Psoas muscle (tissue), 8 donors: ENCODE measurements at places on chromosomes 16 and 17. TPM values are rescaled to one million over a fixed set of nuclear protein-coding genes. Genes with fewer than 3 reads are reported as not detected.

- H3K27me3 ChIP-seq: no peaks in the 10 kb centered on the region
- peaks cover 49% of the 10 kb centered on the region for H3K4me1 ChIP-seq
- peak overlapping the region; percentile 9 for H3K4me3 ChIP-seq
- DNase-seq: peak; percentile 67
- H3K36me3 ChIP-seq: no peaks in the 10 kb centered on the region
- peak overlapping the region; percentile 73 for H3K27ac ChIP-seq
Measured at GRCh38 chr16:102060-102855, 24.2 kb downstream of the MPG start.

Gene CNGB1
- total RNA-seq: not detected

DNA sequence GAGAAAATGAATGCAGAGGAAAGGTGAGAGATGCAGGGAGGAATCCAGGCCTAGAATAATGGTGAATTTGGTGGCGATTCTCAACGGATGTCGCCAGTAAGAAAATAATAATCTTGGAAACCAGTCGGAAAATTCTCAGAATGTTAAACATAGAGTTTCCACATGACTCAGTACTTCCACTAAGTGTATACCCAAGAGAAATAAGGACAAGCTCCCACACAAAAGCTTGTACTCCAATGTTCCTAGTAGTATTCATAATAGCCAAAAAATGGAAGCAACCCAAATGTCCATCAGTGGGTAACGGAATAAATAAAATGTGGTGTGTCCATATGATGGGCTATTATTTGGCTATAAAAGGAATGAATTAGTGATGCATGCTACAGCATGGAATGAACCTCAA is 19.4 kb upstream of the ENGASE start:
- H3K27ac ChIP-seq: no peak overlapping the region
- no peak overlapping the region for H3K4me3 ChIP-seq
- DNase-seq: no peak
- no peaks in the 10 kb centered on the region for H3K36me3 ChIP-seq
- no peaks in the 10 kb centered on the region for H3K27me3 ChIP-seq
- no peaks in the 10 kb centered on the region for H3K4me1 ChIP-seq

Gene GPR139
- total RNA-seq: not detected

DNA sequence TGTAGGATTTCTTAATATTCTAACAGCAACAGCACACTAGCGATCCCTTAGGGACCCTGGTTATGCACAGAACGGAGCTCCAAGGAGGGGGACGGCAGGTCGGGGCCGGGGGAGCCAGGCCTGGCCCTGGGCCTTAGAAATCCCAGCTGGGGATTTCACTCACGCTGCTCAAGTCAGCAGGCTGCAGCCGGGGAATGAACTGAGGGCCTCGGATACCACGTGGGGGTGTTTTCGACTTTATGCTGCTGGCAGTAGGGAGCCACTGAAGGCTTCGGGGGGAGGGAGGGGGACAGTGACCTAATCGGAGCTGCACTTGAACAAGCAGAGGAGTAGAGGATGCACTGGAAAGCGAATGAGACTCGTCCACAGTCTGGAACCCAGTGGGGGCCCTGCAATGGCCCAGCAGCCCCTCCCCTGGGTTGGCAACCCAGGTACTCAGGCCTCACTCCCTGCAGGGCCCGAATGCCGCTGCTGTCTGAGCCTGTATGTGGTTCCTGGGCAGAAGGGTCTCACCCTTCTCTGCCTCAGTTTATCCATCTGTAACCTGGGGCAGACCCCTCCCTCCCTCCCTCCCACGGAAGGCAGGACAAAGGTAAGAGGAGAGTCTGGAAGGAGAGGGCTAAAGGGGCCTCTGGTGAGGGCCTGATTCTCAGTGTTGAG is 53.7 kb downstream of the RPH3AL start:
- H3K4me1 ChIP-seq: peaks cover 4% of the 10 kb centered on the region
- H3K36me3 ChIP-seq: no peaks in the 10 kb centered on the region
- H3K4me3 ChIP-seq: no peak overlapping the region
- peak; percentile 86 for DNase-seq

DNA sequence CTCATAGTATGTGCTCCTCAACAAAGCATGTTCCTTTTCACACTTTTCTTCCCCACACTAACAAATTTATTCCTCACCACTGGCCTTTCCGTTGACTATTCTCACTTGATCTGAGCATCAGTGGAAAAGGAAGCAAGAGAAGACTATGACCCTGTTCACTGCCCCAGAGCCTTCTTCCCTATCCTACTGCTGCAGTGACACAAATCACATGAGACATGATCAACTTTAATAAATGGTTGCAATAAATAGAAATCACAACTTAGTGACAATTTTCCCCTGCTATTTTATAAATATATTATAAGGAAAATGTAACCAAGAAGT is 438.7 kb upstream of the SOX9 start:
- H3K4me1 ChIP-seq: no peaks in the 10 kb centered on the region
- no peaks in the 10 kb centered on the region for H3K36me3 ChIP-seq
- no peak overlapping the region for H3K4me3 ChIP-seq
- H3K27ac ChIP-seq: no peak overlapping the region

Gene CDH8
- total RNA-seq: 0.58 TPM

DNA sequence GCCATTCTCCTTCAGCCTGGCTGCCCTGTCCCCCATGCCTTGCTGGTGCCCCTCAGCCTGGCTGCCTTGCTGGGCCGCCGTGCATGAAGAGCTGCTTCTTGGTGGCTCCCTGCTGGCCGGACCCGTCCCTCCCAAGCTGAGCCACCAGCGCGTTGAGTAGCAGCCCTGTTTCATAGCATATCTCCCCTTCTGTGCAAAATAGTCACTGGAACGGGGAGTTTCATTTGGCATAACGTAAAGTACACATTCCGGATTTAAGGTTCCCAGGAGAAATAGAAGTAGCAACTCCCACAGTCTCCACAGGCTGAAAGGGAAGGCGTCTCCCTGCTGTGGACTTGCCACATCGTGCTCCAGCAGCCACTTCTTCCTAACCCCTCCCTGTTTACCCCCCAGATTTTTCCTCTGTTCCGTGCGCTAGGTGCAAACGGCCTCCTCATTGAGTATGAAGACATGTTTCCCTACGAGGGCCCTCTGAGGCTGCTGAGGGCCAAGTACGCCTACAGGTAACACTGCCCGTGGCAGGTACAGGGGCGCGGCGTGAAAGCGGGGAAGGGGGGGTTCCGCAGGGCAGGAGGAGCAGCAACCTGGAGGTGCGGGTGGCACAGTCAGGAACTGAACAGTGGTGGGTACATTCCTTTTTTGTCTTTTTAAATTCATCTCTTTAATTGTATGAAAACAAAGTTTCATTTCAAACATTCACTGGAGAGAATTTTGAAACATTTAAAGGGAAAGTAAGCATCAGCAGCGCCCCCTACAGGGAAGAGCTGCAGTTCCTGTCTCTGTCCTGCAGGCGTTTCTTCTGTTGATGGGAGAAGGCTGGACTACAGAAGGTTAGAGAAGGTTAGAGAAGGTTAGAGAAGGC is 5.8 kb upstream of the OGFOD3 start:
- H3K27ac ChIP-seq: no peak overlapping the region
- H3K4me1 ChIP-seq: peaks cover 4% of the 10 kb centered on the region
- H3K4me3 ChIP-seq: no peak overlapping the region
- H3K36me3 ChIP-seq: peaks cover 41% of the 10 kb centered on the region
- H3K27me3 ChIP-seq: no peaks in the 10 kb centered on the region

DNA sequence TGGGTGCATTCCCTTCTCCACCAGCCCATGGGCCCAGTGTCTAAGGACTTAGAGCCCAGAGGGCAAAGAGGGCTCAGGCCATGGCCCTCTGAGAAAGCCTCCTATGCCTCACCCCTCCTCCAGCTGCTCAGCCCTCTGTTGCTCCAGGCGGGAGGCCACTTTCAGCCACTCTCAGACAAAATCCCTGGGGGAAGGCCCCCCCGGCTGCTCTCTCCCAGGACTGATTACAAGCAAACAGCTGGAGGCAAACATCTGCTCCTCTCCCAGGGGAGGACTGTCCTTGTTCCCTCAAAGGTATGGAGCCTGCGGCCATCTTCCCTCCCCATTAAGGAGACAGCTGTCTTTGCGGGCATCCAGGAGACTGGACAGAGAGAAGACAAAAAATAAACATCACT is 54.9 kb upstream of the DLX4 start:
- no peak overlapping the region for H3K27ac ChIP-seq
- no peaks in the 10 kb centered on the region for H3K4me1 ChIP-seq
- no peak for DNase-seq
- no peaks in the 10 kb centered on the region for H3K36me3 ChIP-seq

DNA sequence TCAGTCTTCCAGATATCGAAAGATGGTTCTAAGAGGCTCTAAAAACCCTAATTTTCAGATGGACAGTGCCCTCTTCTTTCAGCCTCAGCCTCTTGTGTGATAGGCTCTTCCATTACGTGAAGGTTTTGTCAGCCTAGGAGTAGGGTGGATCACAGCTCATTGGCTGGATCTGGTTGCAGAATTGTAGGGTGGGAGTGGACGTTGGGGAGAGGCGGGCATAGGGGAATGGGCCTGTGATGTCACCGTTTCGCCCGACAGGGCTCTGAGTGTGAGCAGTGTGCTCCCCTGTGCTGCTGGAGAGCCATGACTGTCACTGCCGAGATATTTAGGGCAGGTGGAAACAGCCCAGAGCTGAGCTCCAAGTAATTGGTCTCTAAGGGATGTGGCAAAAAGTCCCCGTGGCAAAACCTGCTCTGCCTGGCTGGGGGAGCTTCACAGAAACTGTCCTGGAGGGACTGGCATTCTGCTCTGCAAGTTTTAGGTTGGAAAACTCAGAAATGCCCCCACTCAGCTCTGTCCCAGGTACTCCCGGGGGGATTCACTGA is 6.2 kb upstream of the WFIKKN1 start:
- DNase-seq: no peak
- peaks cover 11% of the 10 kb centered on the region for H3K4me1 ChIP-seq
- no peak overlapping the region for H3K4me3 ChIP-seq
- H3K36me3 ChIP-seq: no peaks in the 10 kb centered on the region

- no peaks in the 10 kb centered on the region for H3K4me1 ChIP-seq
- no peak for DNase-seq
- no peak overlapping the region for H3K27ac ChIP-seq
- H3K36me3 ChIP-seq: no peaks in the 10 kb centered on the region
- no peak overlapping the region for H3K4me3 ChIP-seq
- no peaks in the 10 kb centered on the region for H3K27me3 ChIP-seq
Measured at GRCh38 chr16:27304881-27305745, 8.7 kb upstream of the IL4R start.

DNA sequence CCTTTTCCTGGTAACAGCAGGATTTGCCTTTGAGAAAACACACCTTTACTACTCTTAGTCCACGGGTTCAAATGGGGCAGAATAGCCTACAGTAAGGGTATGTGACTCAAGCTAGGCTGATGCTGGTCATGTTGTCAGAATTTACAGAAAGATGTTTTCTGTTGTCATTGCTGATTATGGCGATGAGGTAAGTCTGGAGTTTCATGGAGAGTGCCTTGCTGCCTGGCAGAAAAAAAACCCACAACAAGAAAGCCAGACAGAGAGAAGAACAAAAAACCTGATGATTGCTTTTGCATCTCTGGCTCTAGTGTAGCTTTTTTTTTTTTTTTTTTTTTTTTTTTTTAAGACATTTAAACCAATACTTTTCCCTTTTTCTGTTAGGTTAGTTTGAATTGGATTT is 47.9 kb downstream of the SLC6A4 start:
- H3K4me1 ChIP-seq: no peaks in the 10 kb centered on the region
- no peak for DNase-seq
- no peaks in the 10 kb centered on the region for H3K27me3 ChIP-seq
- H3K4me3 ChIP-seq: no peak overlapping the region

- H3K4me1 ChIP-seq: no peaks in the 10 kb centered on the region
- no peak overlapping the region for H3K4me3 ChIP-seq
- no peak overlapping the region for H3K27ac ChIP-seq
- no peaks in the 10 kb centered on the region for H3K36me3 ChIP-seq
Measured at GRCh38 chr16:13081825-13082331, 180.5 kb downstream of the SHISA9 start.

Gene CHAD
- not detected for total RNA-seq

Gene UNC45B
- total RNA-seq: 395 TPM

- DNase-seq: no peak
- H3K4me1 ChIP-seq: peaks cover 45% of the 10 kb centered on the region
- H3K4me3 ChIP-seq: no peak overlapping the region
Measured at GRCh38 chr17:1720856-1721386, 3.6 kb upstream of the WDR81 start.

Gene PABPN1L
- total RNA-seq: not detected

Gene C16orf86
- total RNA-seq: 5.1 TPM

- peak overlapping the region; percentile 100 for H3K4me3 ChIP-seq
- no peaks in the 10 kb centered on the region for H3K27me3 ChIP-seq
- H3K27ac ChIP-seq: no peak overlapping the region
- DNase-seq: no peak
Measured at GRCh38 chr17:78252701-78253635, 21.5 kb downstream of the TMEM235 start.

- no peak for DNase-seq
- no peaks in the 10 kb centered on the region for H3K36me3 ChIP-seq
- H3K27ac ChIP-seq: no peak overlapping the region
- no peaks in the 10 kb centered on the region for H3K27me3 ChIP-seq
Measured at GRCh38 chr17:66725956-66726355, 109.0 kb upstream of the CACNG5 start.

DNA sequence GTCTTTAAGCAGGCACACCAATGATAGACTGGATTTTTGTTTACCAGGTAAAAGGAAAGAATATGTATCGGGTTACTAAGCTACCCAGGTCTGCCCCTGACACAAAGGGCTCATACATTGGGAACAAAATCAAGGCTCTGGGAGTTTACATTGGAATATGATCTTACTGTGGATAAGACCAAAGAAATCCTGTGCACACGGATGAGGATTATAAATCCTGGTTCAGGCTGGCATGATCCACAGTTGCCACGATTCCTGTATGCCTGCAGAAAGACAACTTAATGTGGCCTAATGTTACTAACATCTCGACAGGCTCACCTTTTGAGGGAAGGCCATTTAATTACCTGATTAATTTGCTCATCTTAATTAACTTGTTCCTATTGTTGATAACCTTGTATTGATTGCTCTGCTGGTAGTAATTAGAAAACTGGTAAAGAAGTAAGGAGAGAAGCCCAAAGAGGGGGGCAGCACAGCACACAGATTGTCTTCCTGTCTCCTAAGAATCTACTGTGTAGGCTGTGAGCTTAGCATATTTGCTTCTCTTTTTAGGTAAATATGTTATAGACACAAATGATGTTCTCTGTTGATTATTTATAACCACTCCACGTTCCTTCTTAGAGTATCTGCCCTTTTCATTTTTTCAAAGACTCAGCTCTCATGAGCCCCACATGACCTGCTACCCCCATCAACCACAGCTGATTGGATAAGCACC is 51.0 kb upstream of the TOX3 start:
- H3K27ac ChIP-seq: no peak overlapping the region
- H3K27me3 ChIP-seq: no peaks in the 10 kb centered on the region
- no peak for DNase-seq
- H3K36me3 ChIP-seq: no peaks in the 10 kb centered on the region

Gene DOC2B
- 3.0 TPM for total RNA-seq

Gene SLC25A19
- 41.7 TPM for total RNA-seq

- no peak overlapping the region for H3K27ac ChIP-seq
- DNase-seq: no peak
- H3K4me3 ChIP-seq: no peak overlapping the region
- H3K4me1 ChIP-seq: no peaks in the 10 kb centered on the region
- H3K36me3 ChIP-seq: no peaks in the 10 kb centered on the region
- no peaks in the 10 kb centered on the region for H3K27me3 ChIP-seq
Measured at GRCh38 chr16:12896562-12896961, 4.8 kb upstream of the SHISA9 start.
